ENCODE measurements at places on chromosomes 4 and X.

DNA sequence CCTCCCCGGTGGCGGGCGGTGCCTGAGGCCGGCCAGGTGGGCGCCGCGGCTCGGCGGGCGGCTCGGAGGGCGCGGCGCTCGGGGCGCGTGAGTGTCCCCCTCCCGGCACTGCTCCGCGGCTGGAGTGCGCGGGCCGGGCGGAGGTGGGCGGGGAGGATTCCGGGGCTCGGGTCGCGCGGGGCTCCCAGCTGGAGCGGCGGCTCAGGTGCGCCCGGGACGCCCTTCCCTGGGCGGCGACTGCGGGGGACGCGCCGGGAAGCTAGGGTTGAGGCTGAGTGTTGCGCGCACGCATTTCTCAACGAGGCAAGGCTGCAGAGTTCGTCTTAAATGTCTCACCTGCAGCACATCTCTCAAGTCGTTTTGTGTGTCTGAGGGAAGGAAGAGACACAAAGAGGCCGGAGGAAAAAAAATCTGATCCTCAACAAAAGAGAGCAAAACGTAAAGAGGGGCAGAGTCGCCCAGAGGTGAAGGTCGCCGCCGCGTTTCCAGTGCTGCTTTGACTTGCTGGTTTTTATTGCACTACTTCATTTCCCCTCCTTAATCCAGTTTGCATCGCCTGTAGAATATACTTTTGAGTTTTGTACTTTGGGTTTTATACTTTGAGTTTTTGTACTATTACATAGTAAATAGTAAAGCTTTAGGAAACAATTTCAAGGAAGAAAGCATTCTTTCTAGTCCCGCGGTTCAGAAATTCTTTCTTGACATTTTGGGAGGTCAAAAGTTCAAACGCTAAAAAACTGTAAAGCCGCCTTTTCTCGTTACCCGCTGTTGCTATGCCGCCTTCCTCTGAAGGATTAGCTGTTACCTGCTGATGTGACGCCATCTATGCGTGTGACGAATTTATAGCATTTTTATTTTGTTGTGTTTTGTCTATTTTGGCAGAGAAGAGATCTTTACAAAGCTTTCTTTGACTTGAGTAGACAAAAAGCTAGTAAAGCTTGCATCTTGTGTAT, 106.5 kb upstream of the STOX2 start:
- DNase-seq, result no peak

DNA sequence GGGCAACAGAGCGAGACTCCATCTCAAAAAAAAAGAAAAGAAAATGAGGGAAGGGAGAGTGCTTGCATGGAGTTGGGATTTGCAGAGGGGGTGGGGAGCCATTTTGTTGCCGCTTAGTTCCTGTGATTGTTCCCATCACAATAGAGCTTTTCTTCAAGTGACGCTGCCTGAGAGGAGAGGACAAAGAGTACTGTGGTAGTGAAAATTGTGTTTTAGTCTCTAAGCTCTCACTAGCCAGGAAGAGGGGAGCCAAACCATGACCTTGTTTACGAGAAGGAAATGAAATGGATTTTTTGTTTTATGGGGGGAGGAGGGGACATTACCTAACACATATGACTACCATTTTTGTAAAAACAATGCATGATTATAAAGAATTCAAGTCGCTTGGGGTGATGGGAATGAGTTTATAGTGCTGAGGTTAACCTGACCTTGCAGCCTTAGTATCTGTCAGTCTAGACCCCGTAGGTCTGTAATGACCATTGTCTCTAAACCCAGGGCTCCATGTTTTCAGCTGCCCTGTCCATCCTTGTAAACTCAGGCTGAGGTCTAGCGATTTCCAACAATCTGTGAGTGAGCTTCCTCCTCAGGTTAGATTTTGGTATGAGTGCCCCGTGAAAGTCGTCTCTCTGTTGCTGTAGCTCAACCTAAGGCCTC, 18.8 kb downstream of the SRD5A3 start:
- DNase-seq, result no peak

DNA sequence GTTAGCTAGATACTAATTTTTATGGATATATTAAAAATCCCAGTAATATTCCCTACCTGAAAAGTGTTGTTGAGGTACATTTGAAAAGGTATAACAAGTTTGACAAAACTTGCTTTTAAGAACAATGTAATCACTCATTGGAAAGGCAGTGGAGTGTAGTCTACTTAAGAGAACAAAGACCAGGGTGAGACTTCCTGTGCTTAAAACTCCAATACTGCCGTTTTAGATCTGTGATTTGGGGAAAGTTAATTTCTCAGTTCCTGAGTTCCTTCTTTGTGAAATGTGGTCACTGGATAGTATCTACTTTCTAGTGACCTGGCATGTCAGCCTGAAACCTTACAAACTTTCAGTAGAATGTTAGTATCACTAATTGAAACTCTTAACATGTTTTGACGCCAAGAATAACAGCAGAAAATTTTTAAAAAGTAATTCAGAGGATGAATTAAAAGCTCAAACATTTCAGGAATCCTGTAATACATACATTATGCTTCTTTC, 56.8 kb downstream of the PCDH7 start:
- DNase-seq, result no peak

DNA sequence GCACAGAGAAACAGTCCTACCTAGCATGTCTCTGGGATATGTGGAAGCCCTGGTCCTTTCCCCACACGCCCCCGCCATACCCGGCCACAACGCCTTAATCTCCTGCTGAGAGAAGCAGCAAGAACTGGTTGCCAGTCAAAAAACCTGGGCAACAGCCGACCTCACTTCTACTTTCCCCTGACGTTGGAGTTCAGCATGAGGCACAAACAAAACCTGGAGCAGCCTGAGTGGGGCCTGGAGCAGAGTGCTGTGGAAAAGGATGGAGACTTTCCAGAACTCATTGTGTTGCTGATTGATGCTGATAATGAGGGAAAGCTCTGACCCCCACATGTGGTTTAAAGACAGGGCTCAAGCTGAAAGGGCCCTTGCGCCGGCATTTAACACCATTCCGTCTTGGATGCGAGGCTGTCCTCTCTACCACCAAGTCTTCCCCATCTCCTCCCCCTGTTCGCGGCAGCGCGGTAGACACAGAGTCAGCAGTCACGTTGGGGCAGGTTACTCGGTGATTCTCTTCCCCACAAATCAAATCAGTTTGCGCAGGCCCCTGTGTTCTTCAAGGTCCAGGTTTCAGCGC, 666 bp downstream of the CCDC158 start:
- no peak for DNase-seq

DNA sequence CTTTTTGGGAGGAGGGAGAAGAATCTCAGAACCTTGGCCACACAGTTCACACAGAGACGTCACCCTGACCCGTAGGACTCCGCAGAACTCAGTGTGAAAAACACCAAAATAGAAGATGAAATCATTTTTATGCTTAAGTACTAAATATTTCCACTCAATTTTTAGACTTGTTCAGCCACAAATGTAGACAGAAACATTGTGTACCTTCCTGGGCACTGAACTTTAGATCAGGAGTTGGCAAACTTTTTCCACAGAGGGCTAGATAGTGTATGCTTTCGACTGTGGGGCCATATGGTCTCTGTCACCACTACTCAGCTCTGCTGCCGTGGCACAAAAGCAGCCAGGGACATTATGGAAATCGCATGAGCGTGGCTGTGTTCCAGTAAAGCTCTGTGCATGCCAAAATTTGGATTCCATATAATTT, 61.8 kb upstream of the STOX2 start:
- no peak for DNase-seq

GRCh38 chr4:38226170-38226569, 266.0 kb downstream of the PTTG2 start:
- DNase-seq, result no peak

GRCh38 chr4:1041147-1041935, 29.9 kb downstream of the FGFRL1 start:
- DNase-seq, result no peak

GRCh38 chr4:47579235-47579634, 94.2 kb downstream of the ATP10D start:
- no peak for DNase-seq

GRCh38 chrX:1387141-1387776, 4.7 kb downstream of the SLC25A6 start:
- no peak for DNase-seq

DNA sequence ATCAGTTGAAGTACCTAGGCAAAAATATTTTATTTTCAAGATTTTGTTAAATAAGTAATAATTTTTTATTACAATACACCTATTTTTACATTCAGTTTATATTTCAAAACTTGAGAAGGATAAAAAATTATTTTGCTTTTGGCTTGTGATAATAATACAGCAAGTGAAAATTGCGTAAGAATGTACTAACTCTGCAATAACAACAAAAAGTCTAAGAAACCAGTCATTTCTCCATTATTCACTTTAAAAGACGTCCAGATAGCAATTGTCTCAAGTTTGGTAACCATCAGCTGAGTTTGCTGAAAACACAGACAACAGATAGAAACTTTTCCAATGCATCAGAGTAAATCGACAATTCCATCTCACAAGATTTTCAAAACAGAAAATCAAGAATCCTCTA, 12.1 kb downstream of the CXCL8 start:
- DNase-seq, result no peak
